ENCODE measurements at places on chromosomes 7 and 10.
A peak's percentile ranks its signal among the peaks of the same experiment; 100 is the strongest.

- no peak for DNase-seq
These were observed 10.4 kb upstream of the EIF3A start for GRCh38 chr10:119090968-119091367.

- peak; percentile 67 for DNase-seq
These were observed 26.2 kb upstream of the RASGEF1A start for GRCh38 chr10:43292755-43293676.

GRCh38 chr7:133517766-133518165 lies 264.9 kb downstream of the EXOC4 start:
- DNase-seq, result no peak

GRCh38 chr7:13017333-13017857 lies 330.0 kb downstream of the ARL4A start:
- DNase-seq, result no peak

Measured in globus pallidus (tissue), 1 donor.